ENCODE measurements at places on chromosomes 4 and X.

GRCh38 chrX:17788439-17788838 lies 51.1 kb downstream of the SCML1 start:
- DNase-seq = no peak

DNA sequence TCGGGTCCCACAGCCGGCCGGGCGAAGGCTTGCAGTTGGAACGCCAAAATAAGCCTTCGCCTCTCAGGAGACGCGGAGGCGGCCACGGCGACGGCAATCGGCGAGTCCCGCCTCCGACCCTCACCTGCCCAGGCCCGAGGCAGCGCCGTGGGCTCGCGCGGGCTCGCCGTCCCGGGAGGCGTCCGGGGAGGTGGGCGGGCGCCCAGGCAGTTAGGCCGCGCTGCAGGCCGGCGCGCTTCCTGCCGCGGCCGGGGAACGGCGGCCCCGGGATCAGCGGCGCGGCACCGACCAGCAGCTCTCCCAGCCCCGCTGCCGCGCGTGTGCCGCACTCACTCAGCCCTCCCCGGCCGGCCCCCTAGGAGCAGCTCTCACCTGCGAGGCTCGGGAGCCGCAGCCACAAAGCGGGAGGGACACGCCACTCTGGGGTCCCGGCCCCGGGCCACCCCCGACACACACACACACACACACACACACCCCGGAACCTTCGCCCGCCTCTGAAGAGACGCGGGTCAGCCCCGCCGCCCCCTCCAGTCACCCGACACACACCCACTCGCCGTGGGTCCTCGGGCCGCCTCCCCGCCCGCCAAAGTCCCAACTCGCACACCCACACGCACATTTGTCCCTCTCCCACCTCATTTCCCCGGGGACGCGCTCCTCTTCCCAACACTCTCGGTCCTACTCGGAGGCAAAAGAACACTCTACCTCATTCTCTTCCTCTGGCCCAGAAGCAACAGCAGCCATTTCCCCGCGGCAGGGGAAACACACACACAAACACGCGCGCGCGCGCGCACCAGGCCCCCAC lies at the start of gene CNOT6L:
Gene CNOT6L, minus strand, starts transcription at position 767 of the 802 bp plus-strand sequence. Its CDS starts 60 bp downstream, at position 707.
- DNase-seq = no peak

DNA sequence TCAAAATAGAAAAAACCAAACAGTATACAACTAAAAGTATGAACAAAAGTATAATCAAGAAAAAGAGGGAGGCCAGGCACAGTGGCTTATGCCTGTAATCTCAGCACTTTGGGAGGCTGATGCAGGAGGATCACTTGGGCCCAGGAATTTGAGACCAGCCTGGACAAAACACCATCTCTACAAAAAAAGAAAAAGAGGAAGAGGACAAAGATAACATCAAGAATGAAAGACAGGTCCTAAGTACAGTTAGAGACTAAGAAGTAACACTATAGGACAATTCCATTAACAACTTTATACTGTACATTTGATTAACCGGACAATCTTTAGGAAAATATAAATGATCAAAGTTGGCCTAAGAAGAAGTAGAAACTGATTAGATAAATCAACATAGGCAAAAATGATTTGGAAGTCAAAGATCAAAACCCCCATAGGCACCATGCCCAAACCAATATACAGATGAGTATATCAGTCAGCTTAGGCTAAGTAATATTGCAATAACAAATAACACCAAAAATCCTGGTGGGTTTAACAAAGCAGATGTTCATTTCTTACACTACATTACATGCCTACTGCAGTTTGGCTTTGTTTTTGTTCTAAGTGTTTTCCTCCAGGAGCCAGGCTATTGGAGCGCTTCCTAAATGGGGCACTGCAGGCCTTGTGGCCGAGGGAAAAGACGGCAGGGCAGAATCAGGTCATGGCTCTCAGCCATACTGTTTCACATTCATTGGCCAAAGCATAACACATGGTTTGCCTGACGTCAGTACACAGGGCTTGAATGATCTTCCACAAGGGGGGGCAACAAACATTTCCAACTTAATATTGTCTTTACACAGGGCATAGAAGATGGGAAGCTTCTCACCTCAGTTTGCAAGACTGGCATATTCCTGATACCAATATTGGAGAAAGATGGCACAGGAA lies 42.2 kb upstream of the HGFAC start:
- no peak for DNase-seq

GRCh38 chrX:19689170-19689779 lies 174.0 kb upstream of the MAP3K15 start:
- no peak for DNase-seq

- DNase-seq = no peak
These were observed 118.8 kb upstream of the AFF2 start for GRCh38 chrX:148381603-148382002.

- no peak for DNase-seq
These were observed 221.9 kb downstream of the PDGFC start for GRCh38 chr4:156749426-156750403.

- DNase-seq = no peak
These were observed 38.0 kb downstream of the PI4K2B start for GRCh38 chr4:25271866-25272265.

All from iPS DF 6.9 (cell line).